ENCODE measurements at places on chromosomes 5 and 9.

DNA sequence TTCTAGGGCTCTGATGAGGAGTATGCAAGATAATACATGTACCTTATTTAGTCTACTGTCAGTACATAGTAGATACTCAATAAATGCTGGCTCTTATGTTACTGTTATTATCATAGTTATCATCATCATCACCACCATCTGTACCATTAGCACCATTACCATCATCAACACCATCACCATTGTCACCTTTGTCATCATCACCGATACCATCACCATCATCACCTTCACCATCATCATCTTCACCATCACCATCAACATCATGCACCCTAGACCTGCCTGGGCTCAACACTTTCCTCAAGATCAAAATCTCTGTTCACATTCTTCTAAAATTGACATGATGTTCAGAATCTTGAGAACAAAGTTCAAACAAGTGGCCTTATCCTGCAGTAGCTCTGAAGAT lies 126.2 kb upstream of the PANK3 start:
- no peak for DNase-seq

- no peak for DNase-seq
These were observed 87.0 kb upstream of the TNC start for GRCh38 chr9:115204904-115205453.

DNA sequence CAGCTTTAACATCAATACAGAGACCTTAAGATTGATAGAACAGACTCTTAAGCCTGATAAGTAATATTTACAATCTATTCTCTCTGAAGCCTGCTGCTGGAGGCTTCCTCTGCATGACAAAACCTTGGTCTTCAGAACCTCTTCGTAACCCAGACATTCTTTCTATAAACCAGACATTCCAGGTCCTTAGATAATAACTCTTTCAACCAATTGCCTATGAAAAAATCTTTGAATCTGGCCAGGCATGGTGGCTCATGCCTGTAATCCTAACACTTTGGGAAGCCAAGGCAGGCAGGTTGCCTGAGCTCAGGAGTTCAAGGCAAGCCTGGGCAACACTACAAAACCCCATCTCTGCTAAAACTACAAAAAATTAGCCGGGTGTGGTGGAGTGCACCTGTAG lies 327.8 kb downstream of the ENC1 start:
- no peak for DNase-seq

DNA sequence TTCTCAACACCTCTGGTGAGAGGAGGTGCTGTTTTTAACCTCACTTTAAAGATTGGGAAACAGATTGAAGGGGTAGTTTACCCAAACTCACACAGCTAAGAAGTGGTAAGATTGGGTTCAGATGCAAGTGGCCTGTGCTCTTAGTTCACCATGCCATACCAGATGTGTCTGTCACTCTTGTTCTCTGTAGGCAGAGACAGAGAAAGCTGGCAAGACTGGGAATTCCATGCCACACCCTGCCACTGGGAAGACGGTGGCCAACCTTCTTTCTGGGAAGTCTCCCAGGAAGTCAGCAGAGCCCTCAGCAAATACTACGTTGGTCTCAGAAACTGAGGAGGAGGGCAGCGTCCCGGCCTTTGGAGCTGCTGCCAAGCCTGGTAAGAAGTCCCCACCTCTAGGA lies 11.0 kb downstream of the TCOF1 start:
- no peak for DNase-seq

DNA sequence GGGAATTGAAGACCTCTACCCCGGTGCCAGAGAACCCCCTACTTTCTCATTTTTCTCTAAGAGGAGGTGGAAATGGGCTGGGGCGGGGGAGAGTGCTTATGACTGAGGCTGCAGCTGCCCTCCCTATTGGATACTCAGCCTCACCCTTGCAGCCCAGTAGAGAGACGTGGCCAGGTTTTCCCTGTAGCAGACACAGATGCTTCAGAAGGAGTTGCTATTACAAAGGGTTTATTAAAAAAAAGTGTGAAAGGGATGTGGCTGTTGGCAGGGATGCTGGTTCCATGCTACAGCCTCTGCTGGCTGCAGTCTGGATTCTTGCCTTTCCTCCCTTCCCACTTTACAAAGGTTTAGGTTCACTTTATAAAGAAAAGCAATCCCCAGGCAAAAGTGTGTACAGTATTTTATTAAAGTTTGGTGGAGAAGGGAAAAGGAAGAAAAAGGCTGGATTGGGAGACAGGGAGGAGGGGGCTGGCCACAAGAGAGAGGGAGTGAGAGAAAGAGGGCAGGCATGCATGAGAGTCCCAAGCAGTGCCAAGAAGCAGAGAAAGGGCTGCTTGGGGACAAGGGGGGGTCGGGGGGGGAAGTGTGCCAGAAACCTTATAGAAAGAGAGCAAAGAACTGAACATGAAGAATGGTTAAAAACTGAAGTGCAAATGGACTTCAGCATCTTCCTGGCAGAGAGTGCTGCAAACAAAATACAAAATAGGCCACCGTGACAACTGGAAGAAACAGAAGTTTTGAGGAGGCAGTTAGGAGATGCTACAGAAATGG lies 29.5 kb upstream of the NFIB start:
- no peak for DNase-seq

All from H1 (cell line).